ENCODE measurements at places on chromosomes 3 and 15. TPM values are rescaled to one million over a fixed set of nuclear protein-coding genes. Genes with fewer than 3 reads are reported as not detected.

TLR9 gene
- not detected for total RNA-seq

DZIP3 gene
- 4.4 TPM for total RNA-seq

C2CD4B gene
- total RNA-seq: not detected

C3orf49 gene
- total RNA-seq: not detected

GPR87 gene
- 0.51 TPM for total RNA-seq

CLSTN2 gene
- total RNA-seq: 92.3 TPM

UNC13C gene
- total RNA-seq: 0.65 TPM

PRTG gene
- 11.2 TPM for total RNA-seq

KLF15 gene
- 0.33 TPM for total RNA-seq

PODXL2 gene
- total RNA-seq: 13.0 TPM

P3H2 gene
- total RNA-seq: 67.0 TPM

KCNH8 gene
- under 0.01 TPM for total RNA-seq

PDZRN3 gene
- 1.0 TPM for total RNA-seq

ANKRD34C gene
- total RNA-seq: not detected

CFAP20DC gene
- 2.8 TPM for total RNA-seq

LRRK1 gene
- 13.7 TPM for total RNA-seq
